ENCODE measurements at places on chromosomes 3 and 15.
A peak's percentile ranks its signal among the peaks of the same experiment; 100 is the strongest.

- peak; percentile 30 for DNase-seq
Measured at GRCh38 chr3:39106851-39107387, 508 bp downstream of the GORASP1 start.

DNA sequence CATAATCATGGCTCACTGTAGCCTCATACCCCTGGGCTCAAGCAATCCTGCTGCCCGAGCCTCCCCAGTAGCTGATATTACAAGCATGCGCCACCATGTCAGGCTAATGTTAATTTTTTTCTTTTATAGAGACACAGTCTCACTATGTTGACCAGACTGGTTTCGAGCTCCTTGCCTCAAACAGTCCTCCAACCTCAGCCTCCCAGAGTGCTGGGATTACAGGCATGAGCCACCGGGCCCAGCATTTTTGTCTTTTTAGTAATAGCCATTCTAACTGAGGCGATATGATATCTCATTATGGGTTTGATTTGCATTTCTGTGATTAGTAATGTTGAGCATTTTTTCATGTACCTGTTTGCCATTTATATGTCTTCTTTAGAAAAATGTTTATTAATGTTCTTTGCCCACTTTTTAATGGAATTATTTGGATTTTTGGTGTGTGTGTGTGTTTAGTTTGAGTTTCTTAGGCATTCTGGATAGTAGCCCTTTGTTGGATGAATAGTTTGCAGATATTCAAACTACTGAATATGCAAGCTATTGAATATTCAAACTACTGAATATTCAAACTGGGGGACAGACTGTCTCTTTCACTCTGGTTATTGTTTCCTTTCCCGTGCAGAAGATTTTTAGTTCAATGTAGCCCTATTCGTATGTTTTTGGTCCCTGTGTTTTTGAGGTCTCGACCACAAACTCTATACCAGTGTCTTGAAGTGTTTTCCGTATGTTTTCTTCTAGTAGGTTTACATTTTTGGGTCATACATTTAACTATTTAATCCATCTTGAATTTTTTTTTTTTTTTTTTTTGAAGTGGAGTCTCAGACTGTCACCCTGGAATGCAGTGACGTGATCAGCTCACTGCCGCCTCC is 39.2 kb downstream of the CCDC66 start:
- DNase-seq, result no peak

DNA sequence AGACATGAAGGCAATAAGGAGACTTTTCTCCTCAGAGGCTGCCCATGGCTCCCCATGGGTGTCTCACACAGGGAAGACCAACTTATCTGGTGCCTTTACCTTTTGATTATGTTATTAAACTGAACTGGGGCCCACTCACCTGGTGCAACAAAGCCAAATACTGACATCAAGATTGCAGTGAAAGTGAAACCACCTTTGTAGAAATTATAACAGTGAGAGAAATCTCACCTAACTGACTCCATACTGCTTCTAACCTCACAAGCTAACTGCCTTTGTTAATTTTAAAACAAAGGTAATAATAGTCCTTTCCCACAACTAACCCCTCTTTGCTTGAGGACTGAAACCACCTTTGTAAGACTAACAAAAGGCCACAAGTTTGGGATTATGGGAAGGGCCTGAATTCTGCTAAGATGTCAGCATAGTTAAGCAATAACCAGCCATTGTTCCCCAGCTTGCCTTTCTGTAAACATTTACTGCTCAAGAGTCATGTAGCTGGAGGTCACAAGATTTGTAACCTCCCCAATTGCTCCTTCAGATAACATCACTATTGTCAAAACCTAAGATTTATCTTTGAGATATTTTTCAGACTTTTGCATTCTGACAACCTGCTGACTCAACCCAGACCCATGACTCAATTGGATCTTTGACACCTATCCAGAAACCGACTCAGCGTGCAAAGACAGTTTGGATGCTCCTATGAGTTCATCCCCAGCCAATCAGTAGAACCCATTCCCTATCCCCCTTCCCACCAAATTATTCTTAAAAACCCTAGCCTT is 420.3 kb upstream of the CFAP20DC start:
- DNase-seq, result peak; percentile 32

GRCh38 chr3:98874602-98875249 is 26.8 kb downstream of the DCBLD2 start:
- no peak for DNase-seq

DNA sequence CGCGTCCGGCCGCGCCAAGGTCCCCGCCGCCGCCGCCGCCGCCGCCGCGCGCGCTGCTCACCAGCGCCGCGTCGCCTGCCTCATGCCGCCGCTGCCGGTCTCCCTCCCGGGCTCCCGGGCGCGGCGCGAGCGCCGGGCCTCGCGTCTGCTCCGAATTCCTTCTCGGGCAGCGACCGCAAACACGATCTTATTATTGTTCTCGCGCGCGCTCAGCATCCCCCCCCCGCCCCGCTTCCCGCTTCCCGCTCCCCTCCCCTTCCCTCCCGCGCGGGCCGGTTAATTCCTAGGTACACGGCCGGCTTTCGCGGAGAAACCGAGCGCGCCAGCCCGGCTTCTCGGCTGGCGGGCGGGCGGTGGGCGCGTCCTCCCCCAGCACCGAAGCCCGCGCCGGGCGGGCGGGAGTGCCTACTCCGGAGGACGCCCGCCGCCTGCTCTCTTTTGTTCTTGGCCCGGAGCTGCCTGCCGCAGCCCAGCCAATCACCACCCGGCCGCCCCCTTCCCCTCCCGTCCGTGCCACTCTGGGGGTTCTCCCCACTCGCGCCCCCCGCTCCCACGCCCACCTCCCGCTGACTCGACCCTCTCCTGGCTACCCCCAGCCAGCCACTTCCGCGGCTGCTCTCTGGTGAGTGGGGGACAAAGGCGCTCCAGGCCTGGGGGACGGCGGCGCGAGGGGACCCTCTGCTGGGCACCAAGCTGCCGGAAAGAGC is at the start of gene HDGFL3:
HDGFL3 (minus strand) TSS at position 164 of the 707 bp plus-strand sequence. CDS start 409 bp downstream, outside the sequence.
- peak; percentile 33 for DNase-seq

DNA sequence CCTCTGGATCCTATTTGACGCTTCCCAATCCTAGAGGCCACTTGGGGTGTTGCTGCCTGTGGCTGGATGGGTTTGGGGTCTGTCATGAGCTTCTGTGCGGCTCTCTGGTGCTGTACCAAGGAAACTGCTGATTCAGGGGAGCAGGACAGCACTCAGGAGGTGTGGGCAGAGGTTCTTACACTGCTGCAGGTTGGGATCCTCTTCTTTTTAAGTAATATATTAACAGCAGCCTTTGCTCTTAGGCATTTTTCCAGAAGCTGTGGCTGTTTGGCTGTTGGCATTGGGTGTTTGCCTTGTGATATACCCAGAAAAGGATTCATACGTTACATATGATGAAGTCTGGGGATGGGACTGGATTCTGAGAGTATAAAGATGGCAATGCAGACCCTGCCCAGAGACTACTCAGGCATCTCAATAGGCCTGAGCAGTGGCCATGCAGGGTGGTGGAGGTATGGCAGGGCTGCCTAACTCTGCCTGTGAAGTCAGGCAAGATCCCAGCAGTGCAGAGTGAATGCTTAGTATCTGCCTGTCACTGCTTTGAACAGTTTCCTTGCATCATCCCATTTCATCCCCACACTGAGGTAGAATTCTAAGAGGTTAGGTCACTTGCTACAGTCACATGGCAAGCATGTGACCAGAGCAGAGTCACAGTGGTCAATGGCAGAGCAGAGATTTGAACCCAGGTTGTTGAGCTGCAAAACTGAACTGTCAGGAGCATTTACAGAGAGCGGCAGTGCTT is 3.9 kb downstream of the ABHD6 start:
- DNase-seq, result no peak

DNA sequence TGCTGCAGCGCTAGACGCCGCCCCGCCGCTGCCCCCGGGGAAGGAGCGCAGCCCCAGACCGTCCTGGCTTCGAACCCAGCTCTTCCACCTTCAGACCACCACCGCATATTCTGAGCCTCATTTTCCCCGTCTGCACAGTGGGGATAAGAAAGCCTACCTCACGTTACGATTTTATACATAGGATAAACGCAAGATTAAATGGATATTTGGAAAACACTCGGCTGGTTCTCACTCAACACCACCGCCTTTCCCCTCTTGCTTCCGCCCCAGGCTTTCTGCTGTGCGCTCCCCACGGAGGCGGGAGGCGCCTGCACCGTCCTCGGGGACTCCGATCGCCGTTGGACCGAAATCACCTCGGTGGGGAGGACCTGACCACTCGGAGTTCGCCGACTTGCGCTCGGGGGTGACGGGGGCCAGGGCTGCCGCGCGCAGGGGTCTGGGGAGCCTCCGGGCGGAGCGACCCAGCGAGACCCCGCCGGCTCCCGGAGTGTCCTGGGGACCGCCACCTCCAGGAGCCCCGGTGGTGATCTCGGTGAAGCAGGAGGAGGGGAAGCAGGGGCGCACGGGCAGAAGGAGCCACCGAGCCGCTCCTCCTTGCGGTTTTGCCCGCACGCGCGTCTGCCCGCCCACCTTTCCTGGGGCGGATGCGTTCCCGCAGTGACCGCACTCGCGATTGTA is 4.0 kb downstream of the FBXL22 start:
- no peak for DNase-seq

GRCh38 chr3:55170444-55170843 is 242.6 kb upstream of the LRTM1 start:
- DNase-seq, result no peak

DNA sequence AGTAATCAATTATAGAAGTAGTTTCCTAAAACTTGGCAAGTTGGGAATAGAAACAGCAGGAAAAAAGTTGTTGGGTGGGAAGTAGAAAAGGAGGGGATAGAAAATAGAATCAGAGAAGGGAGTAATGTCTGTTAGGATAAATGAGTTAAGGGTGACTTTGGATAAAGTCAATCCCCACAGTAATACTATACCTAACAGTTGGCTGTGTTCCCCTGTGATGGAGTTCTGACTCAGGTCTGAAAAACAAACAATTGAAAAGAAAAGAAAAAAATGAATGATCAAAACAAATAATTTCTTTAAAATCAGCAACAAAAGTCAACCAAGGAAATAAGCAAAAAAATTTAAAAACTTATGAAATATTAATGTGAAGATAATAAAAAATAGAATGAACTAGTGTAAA is 50.3 kb downstream of the EMC4 start:
- DNase-seq, result no peak

GRCh38 chr3:25120665-25121064 is 307.4 kb upstream of the RARB start:
- DNase-seq, result no peak

DNA sequence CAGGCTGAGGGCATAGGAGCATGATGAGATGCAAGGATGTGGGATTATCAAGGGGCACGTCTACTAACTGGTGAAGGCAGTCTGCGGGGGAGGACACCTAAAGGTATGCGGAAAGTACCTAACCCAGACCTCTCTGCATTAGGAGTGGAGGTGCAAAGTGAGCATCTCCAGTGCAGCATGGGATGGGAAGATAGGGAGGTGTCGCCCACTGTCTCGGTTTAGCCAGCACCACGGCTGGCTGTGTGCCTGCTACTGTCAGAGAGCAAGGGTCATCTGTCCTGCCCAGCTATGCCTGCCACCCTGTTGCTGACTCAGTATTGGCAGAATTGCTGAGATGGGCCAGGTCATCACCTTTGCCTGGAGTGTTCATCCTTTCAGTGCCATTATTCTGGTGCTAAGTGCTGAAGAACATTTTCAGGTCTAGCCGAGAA is 40.1 kb downstream of the OXNAD1 start:
- DNase-seq, result no peak

DNA sequence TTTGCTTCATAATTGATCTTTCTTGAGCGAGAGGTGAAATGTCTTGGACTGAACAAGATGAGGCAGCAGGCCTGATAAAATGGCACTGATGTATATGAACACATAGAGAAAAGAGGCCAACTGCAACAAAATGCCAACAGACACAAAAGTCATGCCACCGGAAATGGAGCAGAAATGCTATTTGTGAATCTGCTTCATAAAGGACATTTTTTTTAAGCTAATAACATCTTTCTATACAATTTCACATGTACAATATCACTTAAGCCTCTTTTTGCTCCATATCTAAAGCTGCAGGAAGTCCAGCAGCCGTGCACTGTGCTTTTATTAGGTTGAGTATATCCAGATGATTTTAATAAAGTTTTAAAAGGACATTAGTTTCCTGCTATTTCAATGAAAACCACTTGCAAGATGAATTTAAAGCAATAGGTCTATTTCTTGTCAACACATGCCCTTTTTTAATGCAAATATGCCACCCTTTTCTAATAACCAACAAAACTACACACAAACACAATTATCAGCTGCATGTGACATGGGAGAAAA is 169.2 kb upstream of the ADAMTS9 start:
- no peak for DNase-seq

DNA sequence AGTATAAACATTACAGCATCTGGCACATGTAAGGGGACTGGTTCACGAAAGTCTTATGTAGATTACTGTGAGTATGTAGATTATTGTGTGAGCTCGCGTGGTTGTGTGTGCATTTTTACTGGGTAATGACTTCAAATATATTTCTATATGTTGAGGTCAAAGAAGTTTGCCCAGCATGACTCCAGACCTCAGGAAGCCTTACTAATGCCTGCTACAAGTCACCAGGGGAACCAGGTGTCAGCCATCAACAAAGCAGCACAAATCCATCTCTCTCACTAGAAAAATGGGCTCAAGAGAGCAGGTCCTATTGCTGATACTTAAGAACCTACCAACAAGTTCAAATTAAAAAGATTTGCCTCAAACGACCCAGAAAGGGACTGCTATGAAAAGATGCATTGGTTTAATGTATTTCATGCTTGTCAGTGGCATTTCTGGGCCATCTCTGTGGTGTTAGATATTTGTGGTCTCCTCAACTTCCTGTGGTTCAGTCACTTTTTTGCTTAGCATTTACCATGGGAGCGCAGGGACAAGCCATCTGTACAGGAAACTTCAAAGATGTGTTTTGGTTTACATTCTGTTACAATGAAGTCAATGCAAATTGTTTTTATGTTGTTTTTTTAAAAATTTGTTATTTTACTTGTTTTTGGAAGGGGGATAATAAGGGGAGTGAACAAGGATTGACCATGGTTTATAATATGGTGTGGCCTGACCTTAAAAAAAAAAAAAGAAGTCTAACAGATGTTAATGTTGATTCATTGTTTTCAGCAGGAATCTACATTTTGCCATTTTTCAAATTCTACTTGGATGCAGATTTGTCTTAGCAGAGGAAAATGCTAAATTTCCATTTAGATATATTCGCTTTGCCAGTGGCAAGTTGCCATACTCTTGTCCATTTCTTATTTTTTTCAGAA is 172.1 kb upstream of the ADAMTS9 start:
- no peak for DNase-seq

GRCh38 chr3:136250903-136251460 is 842 bp downstream of the PCCB start:
- peak; percentile 52 for DNase-seq
